Naive thymus-derived CD8-positive, alpha-beta T cell (primary cell): ENCODE measurements at places on chromosomes 16 and 17.

GRCh38 chr17:9350080-9350479 lies 225.5 kb downstream of the STX8 start:
- H3K27me3 ChIP-seq: no peaks in the 10 kb centered on the region
- no peak overlapping the region for H3K4me3 ChIP-seq
- no peak for DNase-seq
- H3K36me3 ChIP-seq: peaks cover 4% of the 10 kb centered on the region
- no peak overlapping the region for H3K27ac ChIP-seq

DNA sequence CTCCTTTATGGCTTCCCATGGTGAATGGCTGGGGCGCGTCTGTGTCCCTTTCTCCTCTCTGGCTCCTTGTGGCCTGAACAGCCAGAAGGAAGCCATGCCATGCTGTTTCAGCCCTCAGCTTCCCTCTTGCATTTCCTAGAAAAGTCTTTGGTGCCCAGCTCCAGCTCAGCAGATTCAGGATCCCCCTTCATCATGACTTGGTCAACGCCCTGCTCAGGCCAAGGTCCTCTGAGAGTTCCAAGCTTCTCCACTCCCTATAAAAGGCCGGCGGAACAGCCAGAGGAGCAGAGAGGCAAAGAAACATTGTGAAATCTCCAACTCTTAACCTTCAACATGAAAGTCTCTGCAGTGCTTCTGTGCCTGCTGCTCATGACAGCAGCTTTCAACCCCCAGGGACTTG lies at the start of gene CCL13:
CCL13 (plus strand) TSS at position 287 of the 400 bp plus-strand sequence; CDS start at position 334, 47 bp downstream.
- peaks cover 5% of the 10 kb centered on the region for H3K4me1 ChIP-seq
- no peak for DNase-seq
- H3K4me3 ChIP-seq: no peak within 1 kb of the TSS

DNA sequence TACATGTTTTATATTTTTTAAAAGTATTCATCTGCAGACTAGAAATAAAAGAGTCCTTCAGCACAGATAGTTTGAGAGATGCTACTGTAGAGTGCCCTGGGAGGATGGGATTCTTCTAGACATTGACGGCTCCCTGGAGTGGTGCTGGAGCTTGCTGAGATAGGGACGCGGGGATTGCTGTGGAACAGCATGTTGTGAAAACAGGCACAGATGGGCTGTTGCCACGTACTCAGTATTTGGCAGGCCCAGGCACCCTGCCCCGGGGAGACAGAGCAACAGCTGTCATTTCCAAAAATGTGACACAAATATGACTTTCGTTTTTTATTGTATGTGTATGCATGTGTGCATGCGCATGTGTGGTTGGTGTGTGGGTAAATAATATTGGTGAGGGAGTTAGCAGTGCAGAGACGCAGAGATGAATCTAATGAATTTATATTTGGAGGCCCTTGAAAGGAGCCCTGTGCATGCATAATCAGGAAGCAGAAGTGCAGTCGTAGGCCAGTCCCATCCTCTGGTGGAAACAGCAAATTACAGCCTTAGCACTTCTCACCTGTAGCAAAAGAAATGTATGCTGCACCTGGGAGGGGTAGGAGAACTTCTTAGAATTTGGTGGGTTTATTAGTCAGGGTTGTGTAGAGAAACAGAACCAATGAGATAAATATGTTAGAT lies 6.2 kb upstream of the ABCA8 start:
- H3K4me3 ChIP-seq: no peak overlapping the region
- H3K27ac ChIP-seq: no peak overlapping the region
- no peaks in the 10 kb centered on the region for H3K27me3 ChIP-seq
- no peaks in the 10 kb centered on the region for H3K4me1 ChIP-seq

GRCh38 chr17:19341211-19341631 lies 21.3 kb downstream of the B9D1 start:
- no peak overlapping the region for H3K4me3 ChIP-seq
- DNase-seq: no peak
- H3K27ac ChIP-seq: no peak overlapping the region
- no peaks in the 10 kb centered on the region for H3K36me3 ChIP-seq

GRCh38 chr17:16283705-16284104 lies 66.7 kb downstream of the PIGL start:
- H3K36me3 ChIP-seq: peaks cover 5% of the 10 kb centered on the region
- H3K27me3 ChIP-seq: no peaks in the 10 kb centered on the region
- no peak overlapping the region for H3K4me3 ChIP-seq
- no peak for DNase-seq
- H3K4me1 ChIP-seq: peaks cover 61% of the 10 kb centered on the region

- H3K27ac ChIP-seq: no peak overlapping the region
- no peak for DNase-seq
- H3K4me3 ChIP-seq: no peak overlapping the region
- H3K27me3 ChIP-seq: peaks cover 8% of the 10 kb centered on the region
- no peaks in the 10 kb centered on the region for H3K4me1 ChIP-seq
Measured at GRCh38 chr16:68617734-68618133, 27.4 kb upstream of the CDH3 start.

DNA sequence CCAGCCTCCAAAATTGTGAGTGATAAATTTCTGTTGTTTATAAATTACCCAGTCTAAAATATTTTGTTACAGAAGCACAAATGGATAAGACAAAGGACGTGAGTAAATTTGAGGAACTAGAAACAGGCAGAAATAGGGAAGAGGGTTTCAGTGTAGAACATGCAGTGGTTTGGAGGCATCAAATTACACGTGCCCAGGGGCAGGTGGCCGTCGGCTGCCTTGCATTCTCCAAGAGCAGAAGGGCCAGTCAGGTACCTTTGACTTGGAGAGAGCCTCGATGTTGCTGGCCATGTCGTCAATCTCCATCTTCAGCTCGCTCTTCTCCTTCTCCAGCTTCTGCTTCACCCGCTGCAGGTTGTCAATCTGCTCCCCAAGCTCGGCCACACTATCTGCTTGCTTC lies 54.3 kb downstream of the MYH13 start:
- H3K4me1 ChIP-seq: peaks cover 3% of the 10 kb centered on the region
- no peak for DNase-seq
- H3K4me3 ChIP-seq: no peak overlapping the region
- no peaks in the 10 kb centered on the region for H3K36me3 ChIP-seq
- no peak overlapping the region for H3K27ac ChIP-seq

- H3K4me3 ChIP-seq: no peak overlapping the region
- no peak overlapping the region for H3K27ac ChIP-seq
- no peaks in the 10 kb centered on the region for H3K36me3 ChIP-seq
- H3K27me3 ChIP-seq: peaks cover 22% of the 10 kb centered on the region
Measured at GRCh38 chr17:6366221-6366666, 68.7 kb downstream of the AIPL1 start.

DNA sequence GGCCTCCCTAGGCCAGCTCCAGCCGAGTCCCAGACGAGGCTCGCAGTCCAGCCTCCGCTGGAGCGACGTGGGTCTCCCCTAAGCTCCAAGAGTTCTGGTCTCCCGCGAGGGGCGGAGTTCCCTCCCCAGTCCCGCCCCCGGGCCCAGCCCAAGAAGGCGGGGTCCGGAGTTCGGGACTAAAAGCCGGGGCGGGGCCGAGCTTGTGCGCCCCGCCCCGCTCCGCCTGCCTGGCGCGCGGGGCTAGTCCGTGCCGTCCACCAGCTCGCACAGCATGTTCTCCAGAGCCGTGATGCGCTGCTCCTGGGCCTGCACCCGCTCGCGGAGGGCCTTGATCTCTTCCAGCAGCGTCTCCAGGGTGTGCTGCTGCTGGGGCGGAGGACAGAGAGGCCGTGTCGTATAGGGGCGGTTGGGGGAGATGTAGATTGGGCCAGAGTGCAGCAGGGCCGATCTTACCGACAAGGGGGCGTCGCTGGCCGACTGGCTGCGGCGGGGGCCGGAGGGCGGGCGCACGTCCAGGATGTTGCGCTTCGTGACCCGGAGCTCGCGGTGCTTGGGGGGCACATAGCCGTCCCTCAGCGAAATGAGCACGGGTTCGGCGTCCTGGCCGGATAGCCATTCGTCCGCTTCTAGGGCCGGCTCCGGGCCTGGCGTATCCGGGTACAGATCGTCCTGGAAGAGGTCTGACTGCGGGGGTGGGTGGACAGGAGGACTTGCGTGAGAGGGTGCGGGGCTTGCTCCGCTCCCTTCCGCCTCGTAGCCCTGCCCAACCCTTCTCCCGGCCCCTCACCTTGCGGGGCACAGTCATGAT lies 7.0 kb downstream of the CORO6 start:
- H3K36me3 ChIP-seq: no peaks in the 10 kb centered on the region
- H3K27me3 ChIP-seq: no peaks in the 10 kb centered on the region
- peaks cover 37% of the 10 kb centered on the region for H3K4me1 ChIP-seq
- peak; percentile 83 for DNase-seq
- H3K4me3 ChIP-seq: peak overlapping the region; percentile 95

DNA sequence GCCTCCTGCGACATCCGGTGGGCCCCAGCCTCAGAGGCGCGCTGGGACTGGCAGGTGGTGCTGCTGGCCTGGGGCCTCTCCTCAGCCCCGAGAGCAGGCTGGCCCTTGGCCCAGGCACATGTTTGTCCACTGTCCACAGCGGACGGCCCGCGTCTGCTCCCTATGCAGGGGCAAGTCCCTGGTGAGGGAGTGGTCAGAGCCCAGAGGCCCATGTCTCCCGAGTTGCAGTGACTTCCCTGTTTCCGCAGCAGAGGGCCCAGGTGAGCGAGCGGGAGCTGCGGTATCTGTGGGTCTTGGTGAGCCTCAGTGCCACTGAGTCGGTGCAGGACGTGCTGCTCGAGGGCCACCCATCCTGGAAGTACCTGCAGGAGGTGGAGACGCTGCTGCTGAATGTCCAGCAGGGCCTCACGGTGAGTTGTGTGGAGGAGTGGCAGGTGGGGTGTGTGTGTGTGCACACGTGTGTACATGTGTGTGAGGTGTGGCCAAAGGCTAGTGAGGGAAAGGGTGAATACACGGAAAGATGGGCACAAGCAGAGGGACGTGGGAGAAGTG lies 10.4 kb downstream of the IL34 start:
- DNase-seq: no peak
- H3K4me1 ChIP-seq: peaks cover 6% of the 10 kb centered on the region
- no peaks in the 10 kb centered on the region for H3K36me3 ChIP-seq
- H3K27me3 ChIP-seq: no peaks in the 10 kb centered on the region
- no peak overlapping the region for H3K27ac ChIP-seq
- H3K4me3 ChIP-seq: no peak overlapping the region

GRCh38 chr16:15440852-15441251 lies 6.5 kb downstream of the BMERB1 start:
- peaks cover 4% of the 10 kb centered on the region for H3K27me3 ChIP-seq
- no peak for DNase-seq
- H3K4me1 ChIP-seq: peaks cover under 1% of the 10 kb centered on the region
- H3K27ac ChIP-seq: no peak overlapping the region
- no peak overlapping the region for H3K4me3 ChIP-seq

DNA sequence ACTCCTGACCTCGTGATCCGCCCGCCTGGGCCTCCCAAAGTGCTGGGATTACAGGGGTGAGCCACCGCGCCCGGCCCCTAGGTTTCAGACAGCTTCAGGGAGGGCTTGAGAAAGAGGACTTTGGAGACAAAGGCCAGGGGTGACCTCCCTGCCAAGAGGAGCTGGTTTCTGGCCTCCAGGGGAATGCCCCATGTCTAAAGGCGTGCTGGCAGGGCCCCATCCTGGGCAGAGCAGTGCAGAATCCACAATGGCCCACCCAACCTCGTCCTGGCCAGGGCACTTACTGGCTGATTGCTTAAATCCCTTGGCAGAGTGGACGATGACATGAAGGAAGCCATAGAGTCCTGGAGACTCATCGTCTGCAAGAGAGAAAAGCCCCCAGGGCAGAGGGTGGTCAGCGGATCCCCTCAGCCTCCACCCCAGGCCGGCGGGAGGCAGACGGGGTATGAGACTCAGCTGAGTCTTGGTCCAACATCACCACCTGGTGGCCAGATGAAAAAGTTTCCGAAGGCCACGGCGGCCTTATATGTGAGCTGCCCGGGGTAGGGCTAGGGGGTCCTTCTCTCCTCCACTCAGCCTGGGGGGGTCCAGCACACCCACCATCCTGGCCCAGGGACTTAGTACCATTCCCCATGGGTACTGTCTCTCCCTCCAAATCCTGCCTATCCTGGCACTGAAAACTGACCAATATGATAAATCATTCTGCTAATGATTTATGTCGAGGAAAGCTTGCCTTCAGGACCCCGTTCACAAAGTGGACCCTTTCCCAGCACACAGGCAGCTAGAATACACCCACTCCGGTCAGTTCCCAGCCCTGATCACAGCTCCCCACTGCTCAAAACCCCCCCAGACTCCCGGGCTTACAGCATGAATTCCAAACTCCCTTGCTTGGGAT lies 59.1 kb downstream of the TIMM22 start:
- no peaks in the 10 kb centered on the region for H3K27me3 ChIP-seq
- H3K27ac ChIP-seq: peak overlapping the region; percentile 43
- no peak for DNase-seq

DNA sequence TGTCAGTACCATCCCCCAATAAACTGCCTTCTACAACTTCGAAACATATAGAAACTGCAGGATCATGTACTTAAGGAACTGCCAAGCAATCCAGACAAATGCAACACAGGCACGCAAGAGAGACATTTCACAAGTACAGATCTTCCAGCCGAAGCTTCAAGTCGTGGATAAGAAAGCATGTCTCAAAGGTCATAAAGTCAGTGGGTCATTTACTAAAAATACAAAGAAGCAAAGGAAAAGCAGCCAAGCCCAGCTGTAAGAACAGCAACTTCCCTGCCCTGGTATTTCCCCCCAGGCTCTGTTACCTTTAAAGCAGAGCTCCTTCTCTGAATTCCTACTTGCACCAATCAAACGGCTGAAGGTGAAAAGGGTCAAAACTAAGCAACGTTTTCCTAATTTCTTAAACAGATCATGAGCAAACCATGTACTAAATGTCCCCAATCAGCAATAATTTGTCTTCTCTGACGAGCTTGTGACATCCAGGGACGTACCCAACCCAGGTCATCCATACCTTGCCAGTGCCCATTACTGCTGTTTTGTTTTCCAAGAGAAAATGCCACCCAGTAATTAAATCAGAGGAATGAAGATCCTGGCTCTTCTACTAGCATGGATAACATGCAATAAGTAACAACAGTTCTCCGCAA lies 1.7 kb downstream of the AKTIP start:
- H3K36me3 ChIP-seq: peaks cover 23% of the 10 kb centered on the region
- H3K4me1 ChIP-seq: peaks cover 74% of the 10 kb centered on the region
- H3K27me3 ChIP-seq: no peaks in the 10 kb centered on the region
- DNase-seq: no peak
- peak overlapping the region; percentile 97 for H3K27ac ChIP-seq
- H3K4me3 ChIP-seq: peak overlapping the region; percentile 98

- peak; percentile 69 for DNase-seq
- no peaks in the 10 kb centered on the region for H3K36me3 ChIP-seq
- H3K27ac ChIP-seq: peak overlapping the region; percentile 96
Measured at GRCh38 chr17:14201021-14201987, 35.4 kb downstream of the CDRT15 start.

- no peaks in the 10 kb centered on the region for H3K36me3 ChIP-seq
- no peak for DNase-seq
- no peaks in the 10 kb centered on the region for H3K27me3 ChIP-seq
Measured at GRCh38 chr17:76686538-76687297, 24.0 kb downstream of the MXRA7 start.
